ENCODE measurements at places on chromosomes 16 and 17. TPM values are rescaled to one million over a fixed set of nuclear protein-coding genes. Genes with fewer than 3 reads are reported as not detected.

The MARVELD3 gene
- 3.0 TPM for total RNA-seq

The SDR42E2 gene
- not detected for total RNA-seq

The TRAF7 gene
- total RNA-seq, result 17.3 TPM

The RPS2 gene
- 1,364 TPM for total RNA-seq

The NETO2 gene
- total RNA-seq, result 8.9 TPM

The CBLN1 gene
- total RNA-seq, result 0.30 TPM

The TP53TG3F gene
- total RNA-seq, result not detected

The PPP1R27 gene
- 10.0 TPM for total RNA-seq

The KRT33B gene
- total RNA-seq, result 7.7 TPM

The TEN1 gene
- 16.0 TPM for total RNA-seq

The C1QTNF8 gene
- not detected for total RNA-seq

The HEXIM2 gene
- total RNA-seq, result 3.3 TPM

The DLX4 gene
- total RNA-seq, result 2.3 TPM

The POLG2 gene
- 15.4 TPM for total RNA-seq

The CACNG5 gene
- not detected for total RNA-seq

The CFAP97D1 gene
- not detected for total RNA-seq

The PERCC1 gene
- total RNA-seq, result not detected

The CHST5 gene
- 0.10 TPM for total RNA-seq

The CCL4 gene
- 7.1 TPM for total RNA-seq

The KRT13 gene
- 2.9 TPM for total RNA-seq

The TBC1D3C gene
- total RNA-seq, result not detected

The PLA2G10 gene
- not detected for total RNA-seq

The OR1F1 gene
- not detected for total RNA-seq

The PRAC1 gene
- total RNA-seq, result not detected

The XYLT1 gene
- 14.7 TPM for total RNA-seq

The SYCE1L gene
- total RNA-seq, result 0.99 TPM
